ENCODE measurements at places on chromosomes 2 and 18. TPM values are rescaled to one million over a fixed set of nuclear protein-coding genes. Genes with fewer than 3 reads are reported as not detected.

Gene BOLL
- not detected for polyA plus RNA-seq

Gene SEMA4F
- polyA plus RNA-seq = 8.5 TPM

Gene UGT1A10
- polyA plus RNA-seq = not detected

GRCh38 chr2:188787658-188788240 lies 186.4 kb upstream of the COL3A1 start:
- DNase-seq = no peak

DNA sequence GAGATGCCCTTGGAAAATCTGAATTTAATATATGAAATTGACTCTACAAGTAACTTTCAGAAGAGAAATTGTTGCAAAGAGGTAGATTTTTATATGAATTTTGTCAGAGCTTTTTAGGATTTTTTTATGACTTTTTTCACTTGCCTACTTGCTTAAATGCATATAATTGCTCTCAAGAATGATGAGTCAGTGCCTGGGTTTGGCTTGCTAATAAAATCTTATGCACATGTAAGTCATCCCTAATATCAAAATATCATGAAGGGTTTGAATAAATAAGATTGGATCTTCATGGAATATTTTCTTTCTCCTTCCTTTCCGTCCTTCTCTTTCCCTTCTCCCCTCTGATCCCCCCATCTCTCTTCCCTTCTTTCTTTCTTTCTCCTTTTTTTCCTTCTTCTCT lies 354.1 kb downstream of the TXNL1 start:
- no peak for DNase-seq

Measured in A549 (cell line).